ENCODE measurements at places on chromosomes 11 and 22.

GRCh38 chr11:126739499-126740145, 260.9 kb downstream of the KIRREL3 start:
- no peak for DNase-seq

GRCh38 chr11:1762537-1763302, 1.0 kb downstream of the CTSD start:
- no peak for DNase-seq

GRCh38 chr11:33703234-33703633, 2.6 kb upstream of the C11orf91 start:
- DNase-seq, result no peak

DNA sequence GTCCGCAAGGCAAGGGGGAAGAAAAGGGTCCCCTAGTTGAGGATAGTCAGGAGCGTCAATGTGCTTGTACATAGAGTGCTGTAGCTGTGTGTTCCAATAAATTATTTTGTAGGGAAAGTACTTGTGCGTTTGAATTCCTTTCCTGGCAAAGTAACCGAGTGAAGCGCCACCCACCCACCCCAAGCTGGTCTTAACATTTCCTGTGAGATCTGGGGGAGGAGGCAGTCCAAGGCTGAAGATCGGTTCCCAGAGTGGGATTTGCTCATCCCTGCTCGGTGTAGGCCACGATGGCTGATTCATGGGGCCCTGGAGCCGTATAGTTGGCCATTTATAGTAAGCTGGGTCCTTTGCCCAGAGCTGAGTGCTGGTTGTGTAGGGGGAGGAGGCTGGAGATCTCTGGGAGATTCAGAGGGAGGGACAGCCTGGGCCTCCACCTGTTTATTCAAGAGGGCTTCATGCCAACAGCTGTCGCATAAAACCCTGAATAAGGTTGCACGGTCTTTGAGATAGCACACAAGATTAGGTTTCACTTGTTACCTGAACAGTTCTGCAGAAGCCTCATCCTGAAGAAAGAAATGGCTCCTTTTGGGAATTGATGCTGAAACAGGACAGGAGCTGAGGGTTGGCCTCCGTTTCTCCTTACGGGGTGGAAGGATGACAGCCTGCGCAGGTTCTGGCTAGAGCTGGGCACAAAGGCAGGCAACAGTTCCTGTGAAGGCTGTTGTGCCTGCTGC, 2.4 kb downstream of the ATF4 start:
- DNase-seq, result no peak

GRCh38 chr22:42912059-42912458, 55.0 kb upstream of the ARFGAP3 start:
- no peak for DNase-seq

- DNase-seq, result no peak
These were observed 422 bp downstream of the DENND6B start for GRCh38 chr22:50326225-50326955.

- no peak for DNase-seq
These were observed 10.0 kb downstream of the CD6 start for GRCh38 chr11:60981515-60981914.

- no peak for DNase-seq
These were observed 91.3 kb downstream of the RNF169 start for GRCh38 chr11:74839971-74840370.

- DNase-seq, result no peak
These were observed 46.3 kb upstream of the ZC3H12C start for GRCh38 chr11:110046775-110047380.

DNA sequence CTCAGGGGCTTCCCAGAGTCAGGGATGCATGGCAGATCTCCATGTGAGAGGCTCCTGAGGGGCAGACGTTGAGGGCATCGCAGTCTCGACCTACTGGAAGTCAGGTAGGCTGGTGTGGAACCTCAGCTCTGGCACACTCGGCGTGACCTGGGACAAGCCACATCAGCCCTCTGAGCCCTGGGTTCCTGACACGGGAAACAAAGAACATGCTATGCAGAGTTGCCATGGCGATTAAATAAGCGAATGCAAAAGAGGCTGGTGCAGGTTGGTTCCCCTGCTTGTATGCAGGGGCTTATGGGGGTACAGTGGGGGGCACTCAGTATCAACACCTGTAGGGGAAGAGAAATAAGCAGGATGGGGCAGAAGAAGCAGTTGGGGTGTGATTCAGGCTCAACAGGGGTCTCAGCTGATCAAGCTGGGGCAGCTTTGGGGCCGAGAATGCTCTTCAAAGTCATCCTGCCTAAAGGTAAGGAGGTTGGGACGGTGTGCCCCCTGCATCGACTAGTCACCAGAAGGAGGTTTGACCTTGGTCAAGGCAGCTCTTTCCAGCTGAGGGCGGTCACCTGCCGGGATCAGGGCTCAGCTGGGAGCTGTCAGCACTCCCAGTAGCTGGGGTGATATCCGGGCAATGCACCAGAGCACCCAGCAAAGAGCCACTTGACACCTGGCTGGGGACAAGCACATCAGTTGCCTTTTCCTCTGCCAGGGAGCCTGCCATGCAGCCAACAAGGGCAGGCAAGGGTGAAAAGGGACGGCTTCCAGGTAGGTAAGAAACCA, 442.7 kb downstream of the MIAT start:
- no peak for DNase-seq

DNA sequence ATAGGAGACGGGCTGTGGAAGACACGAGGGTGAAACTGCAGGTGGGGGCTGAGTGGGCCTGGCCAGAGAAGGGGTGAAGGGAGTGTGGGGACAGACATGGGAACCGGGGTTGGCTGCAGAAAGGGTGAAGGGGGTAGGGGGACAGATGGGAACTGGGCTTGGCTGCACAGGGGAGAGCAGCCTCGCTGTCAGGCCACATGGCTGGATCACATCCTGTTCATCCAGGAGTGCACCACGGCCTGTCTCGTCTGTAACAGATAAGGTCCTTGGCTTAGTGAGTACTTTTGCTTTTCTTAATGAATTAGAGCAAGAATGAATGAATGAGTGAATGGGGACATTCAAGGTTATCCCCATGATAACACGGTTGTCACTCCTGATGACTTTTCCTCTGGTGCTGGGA, 13.5 kb downstream of the FBLN1 start:
- no peak for DNase-seq

- DNase-seq, result no peak
These were observed 11.1 kb upstream of the ENDOD1 start for GRCh38 chr11:95078526-95078925.

- DNase-seq, result no peak
These were observed 585.5 kb downstream of the NTM start for GRCh38 chr11:131955904-131956303.

- DNase-seq, result peak; percentile 25
These were observed 718 bp downstream of the FADS2 start for GRCh38 chr11:61828629-61829407.

- no peak for DNase-seq
These were observed 6.4 kb downstream of the DRD2 start for GRCh38 chr11:113468726-113469345.

GRCh38 chr11:29389793-29390192, 627.0 kb downstream of the KCNA4 start:
- no peak for DNase-seq

DNA sequence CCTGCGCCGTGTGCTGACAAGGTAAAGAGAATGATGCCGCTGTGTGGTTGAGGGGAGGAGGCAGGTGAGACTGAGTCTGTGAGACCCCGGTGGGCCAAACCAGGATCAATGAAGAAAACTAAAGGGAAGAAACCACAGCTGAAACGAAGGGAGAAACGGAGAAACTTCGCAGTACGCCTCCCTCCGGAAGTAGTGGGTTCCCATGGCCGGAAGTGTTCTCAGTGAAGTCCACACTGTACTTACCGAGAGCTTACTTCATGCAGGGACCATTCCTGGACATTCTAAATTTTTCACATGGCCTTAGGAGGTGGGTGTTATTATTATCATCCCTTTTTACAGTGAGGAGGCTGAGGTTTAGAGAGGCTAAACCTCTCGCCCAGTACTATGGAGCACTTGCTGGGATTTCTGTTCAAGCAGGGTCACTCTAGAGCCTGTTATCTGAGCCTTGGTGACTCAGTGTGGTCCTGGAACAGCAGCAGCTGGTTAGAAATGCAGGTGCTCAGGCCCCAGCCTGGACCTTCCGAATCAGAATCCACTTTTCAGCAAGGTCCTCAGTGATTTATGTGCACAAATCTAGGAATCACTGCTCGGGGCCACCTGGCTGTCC, 17.9 kb downstream of the CD5 start:
- DNase-seq, result no peak

DNA sequence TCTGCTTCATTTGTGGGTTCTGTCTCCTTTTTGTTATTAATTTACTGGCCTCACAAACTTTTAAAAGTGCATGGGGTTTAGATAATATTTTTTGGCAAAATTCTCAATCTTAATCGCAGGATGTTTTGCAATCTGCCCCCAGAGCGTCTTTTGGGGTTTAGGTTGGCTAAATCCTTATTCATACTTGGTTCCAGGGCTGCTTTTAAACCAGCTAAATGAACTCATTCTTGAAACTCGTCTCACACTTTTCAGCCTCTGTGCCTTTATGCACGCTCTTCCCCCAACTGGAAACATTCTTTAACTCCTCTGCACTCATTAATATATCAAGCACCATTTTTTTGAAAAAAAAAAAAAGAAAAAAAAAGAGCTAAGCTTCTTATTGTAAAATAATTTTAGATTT, 131.7 kb downstream of the KIF18A start:
- DNase-seq, result no peak

- no peak for DNase-seq
These were observed 33.7 kb downstream of the CSRP3 start for GRCh38 chr11:19168090-19168489.

DNA sequence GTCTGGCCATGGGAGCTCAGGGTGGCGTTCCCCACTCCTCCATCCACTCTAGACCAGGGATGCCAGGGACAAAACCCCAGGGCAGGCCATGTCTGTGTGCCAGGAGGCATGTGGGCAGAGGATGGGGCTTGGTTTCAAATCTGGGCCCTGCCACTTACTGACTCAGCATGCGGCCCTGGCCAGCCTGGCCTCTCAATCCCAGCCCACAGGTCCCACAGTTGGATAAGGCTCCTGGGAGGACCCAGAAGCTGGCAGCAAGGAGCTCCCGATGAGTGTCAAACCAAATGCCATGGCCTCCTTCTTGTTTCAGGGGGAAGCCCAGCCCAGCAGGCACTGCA, 1290.4 kb downstream of the BRD1 start:
- DNase-seq, result no peak
